Metanephros (tissue), 2 donors: ENCODE measurements at places on chromosomes 6 and 20. TPM values are rescaled to one million over a fixed set of nuclear protein-coding genes. Genes with fewer than 3 reads are reported as not detected.

BCKDHB gene
- total RNA-seq = 44.6 TPM

PRKN gene
- total RNA-seq = 19.2 TPM

MYO6 gene
- total RNA-seq = 53.4 TPM

CHRNA4 gene
- 13.1 TPM for total RNA-seq

NKAIN4 gene
- total RNA-seq = 27.2 TPM

ZNF334 gene
- total RNA-seq = 13.5 TPM

OPRL1 gene
- 2.3 TPM for total RNA-seq

SLC22A7 gene
- 0.18 TPM for total RNA-seq

RPP21 gene
- total RNA-seq = 27.1 TPM

UBR2 gene
- 32.1 TPM for total RNA-seq

IL17F gene
- total RNA-seq = not detected

DEF6 gene
- total RNA-seq = 9.1 TPM

RRAGD gene
- total RNA-seq = 57.9 TPM

PPP1R3G gene
- 5.0 TPM for total RNA-seq

FNDC11 gene
- total RNA-seq = 1.6 TPM
